Neural progenitor cell (in vitro differentiated cells): ENCODE measurements at places on chromosomes 5 and 9. TPM values are rescaled to one million over a fixed set of nuclear protein-coding genes. Genes with fewer than 3 reads are reported as not detected.

Gene SPINK7
- not detected in 2 replicates for total RNA-seq

Gene FCN1
- not detected in 2 replicates for total RNA-seq

DNA sequence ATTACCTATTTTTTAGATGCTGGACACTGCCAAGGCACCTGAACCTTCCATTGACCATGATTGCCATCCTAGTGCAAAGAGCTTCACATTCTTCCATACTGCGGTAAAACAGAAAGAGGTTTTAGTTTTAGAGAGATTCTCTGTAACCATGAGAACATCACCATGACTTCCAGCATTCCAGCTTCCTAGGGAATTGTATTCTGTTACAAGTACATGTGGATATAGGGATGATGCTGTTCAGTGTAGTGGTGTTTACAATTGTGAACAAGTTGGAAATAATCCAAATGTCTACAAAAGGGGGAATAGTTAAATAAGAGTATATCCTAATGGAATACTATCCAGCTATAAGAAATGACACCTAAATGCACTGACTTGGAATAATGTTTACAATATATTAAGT, 22.4 kb downstream of the NIPSNAP3B start:
- no peak for DNase-seq
- peaks cover 14% of the 10 kb centered on the region for H3K36me3 ChIP-seq
- no peak overlapping the region for H3K27ac ChIP-seq

GRCh38 chr5:174413567-174414314, 310.6 kb upstream of the MSX2 start:
- peaks cover 4% of the 10 kb centered on the region for H3K4me1 ChIP-seq
- no peak overlapping the region for H3K4me3 ChIP-seq
- no peak overlapping the region for H3K27ac ChIP-seq
- no peaks in the 10 kb centered on the region for H3K27me3 ChIP-seq
